Stimulated activated CD4-positive, alpha-beta T cell treated with anti-CD3 and anti-CD28 coated beads, Interleukin-4, amount 100 ng/mL, for 4 hours (primary cell): ENCODE measurements at places on chromosomes 4 and X.

DNA sequence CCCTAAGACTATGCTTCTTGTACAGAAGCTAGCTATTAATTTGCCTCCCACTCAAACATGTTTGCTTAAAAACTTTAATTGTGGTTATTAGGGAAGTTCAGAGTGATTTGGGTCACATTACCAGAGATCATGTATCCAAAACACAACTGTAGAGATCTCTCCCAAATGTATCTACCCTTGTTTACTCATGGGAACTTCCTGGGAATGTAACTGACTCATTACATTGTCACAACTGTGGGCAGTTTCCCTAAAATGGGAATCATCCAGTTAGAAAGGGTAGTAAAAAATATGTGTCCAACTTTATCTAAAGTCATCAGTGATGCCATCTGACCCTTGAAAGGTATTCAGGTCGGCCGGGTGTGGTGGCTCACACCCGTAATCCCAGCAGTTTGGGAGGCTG lies 40.3 kb upstream of the GLRA3 start:
- no peak for DNase-seq

- no peak for DNase-seq
Observed at GRCh38 chr4:9999956-10000561, 21.2 kb downstream of the SLC2A9 start.

DNA sequence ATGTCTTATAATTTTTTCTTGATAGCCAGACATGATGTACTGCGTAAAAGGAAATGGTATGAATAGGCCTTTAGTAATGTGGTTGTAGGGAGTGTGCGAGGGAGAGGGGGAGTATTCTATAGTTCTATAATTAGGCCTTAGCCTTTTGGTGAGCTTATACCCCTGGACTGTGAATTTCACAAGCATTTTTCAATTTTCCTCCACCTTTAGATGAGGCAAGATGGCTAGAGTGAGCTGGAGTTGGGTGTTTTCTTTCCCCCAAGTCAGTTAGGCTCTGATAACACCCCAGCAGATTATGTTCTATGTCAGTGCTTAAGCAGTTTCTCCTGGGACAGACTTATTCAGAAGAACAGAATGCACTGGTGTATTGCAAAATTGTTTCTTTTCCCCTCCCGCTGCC lies 210.2 kb upstream of the NPY2R start:
- no peak for DNase-seq

DNA sequence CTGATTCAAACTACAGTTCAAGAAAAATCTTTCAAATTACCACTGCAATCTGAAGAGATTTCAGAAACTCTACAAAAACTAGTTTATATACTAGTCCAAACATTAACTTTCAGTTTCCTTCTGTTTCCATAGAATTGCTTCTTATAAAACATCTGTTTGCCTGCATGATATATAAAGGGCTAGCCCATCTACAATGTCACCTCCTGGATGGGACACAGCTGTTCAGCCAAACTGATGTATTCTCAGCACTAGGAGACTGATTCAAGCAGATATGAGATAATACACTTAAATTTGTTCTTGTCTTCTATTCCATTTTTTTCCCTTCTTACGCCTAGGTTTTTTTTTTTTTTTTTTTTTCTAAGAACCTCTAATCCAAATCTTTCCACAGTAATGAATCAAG lies 1569.7 kb upstream of the IGFBP7 start:
- DNase-seq = no peak

- no peak for DNase-seq
Observed at GRCh38 chr4:81213671-81214070, 1.4 kb downstream of the PRKG2 start.

- no peak for DNase-seq
Observed at GRCh38 chr4:184313702-184314659, 96.3 kb upstream of the ENPP6 start.

- no peak for DNase-seq
Observed at GRCh38 chrX:337331-337831, 18.8 kb upstream of the GTPBP6 start.

GRCh38 chr4:52311464-52312125 lies 260.5 kb downstream of the SPATA18 start:
- DNase-seq = no peak

- no peak for DNase-seq
Observed at GRCh38 chrX:3659761-3660160, 53.7 kb downstream of the PRKX start.

- DNase-seq = no peak
Observed at GRCh38 chrX:154731881-154732280, 19.0 kb downstream of the GAB3 start.

GRCh38 chrX:69090022-69090421 lies 75.2 kb downstream of the PJA1 start:
- no peak for DNase-seq

DNA sequence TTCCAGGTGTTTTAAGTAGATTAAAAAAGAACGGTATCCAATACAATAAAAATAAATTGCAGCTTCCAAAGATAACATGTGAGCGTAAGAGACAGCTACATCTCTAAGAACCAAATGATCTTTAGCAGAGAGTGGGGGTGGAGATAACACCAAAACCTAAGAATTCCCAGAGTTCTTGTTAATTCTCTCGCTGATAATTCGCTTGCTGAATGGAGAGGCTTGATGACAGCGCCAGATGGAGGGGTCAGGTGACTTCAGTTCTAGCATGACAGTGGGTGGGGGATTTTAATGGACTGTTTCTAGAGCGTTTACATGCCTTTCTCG lies 2.3 kb downstream of the CLCN4 start:
- DNase-seq = no peak

GRCh38 chr4:151668689-151669402 lies 92.0 kb downstream of the GATB start:
- DNase-seq = no peak

GRCh38 chrX:672931-673330 lies 42.3 kb downstream of the SHOX start:
- no peak for DNase-seq

- no peak for DNase-seq
Observed at GRCh38 chr4:115780835-115781234, 667.4 kb upstream of the NDST4 start.

GRCh38 chr4:112296949-112297880 lies at the start of gene ALPK1:
ALPK1 (plus strand) TSS chr4:112297369.
- DNase-seq = no peak

DNA sequence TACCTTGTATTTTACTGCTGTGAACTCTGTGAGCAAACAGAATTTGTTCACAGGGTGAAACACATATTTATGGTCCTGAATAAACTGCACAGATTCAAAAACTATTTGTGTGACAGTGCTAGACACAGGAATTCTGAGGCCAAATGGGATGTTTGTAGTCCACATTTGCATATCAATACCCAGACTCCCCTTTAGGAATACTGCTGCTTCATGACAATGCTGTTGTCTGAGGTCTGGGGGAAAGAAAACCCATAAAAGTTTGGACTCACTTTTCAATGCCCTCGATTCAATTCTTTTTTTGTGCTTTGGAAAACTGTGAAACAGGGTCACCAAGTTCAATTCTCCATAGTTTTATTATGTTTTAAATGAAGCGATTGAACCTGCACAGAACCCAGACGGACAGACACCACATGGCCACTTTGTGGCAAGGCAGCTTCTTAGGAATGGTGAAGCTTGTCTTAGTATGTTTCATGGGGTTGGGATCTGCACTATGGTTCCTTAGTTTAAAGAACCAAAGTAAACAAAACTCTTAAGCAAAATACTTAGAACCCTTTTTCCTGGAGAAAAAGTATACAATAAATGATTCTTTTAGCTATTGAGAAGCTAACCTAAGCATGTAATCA lies 92.3 kb upstream of the MAD2L1 start:
- no peak for DNase-seq

DNA sequence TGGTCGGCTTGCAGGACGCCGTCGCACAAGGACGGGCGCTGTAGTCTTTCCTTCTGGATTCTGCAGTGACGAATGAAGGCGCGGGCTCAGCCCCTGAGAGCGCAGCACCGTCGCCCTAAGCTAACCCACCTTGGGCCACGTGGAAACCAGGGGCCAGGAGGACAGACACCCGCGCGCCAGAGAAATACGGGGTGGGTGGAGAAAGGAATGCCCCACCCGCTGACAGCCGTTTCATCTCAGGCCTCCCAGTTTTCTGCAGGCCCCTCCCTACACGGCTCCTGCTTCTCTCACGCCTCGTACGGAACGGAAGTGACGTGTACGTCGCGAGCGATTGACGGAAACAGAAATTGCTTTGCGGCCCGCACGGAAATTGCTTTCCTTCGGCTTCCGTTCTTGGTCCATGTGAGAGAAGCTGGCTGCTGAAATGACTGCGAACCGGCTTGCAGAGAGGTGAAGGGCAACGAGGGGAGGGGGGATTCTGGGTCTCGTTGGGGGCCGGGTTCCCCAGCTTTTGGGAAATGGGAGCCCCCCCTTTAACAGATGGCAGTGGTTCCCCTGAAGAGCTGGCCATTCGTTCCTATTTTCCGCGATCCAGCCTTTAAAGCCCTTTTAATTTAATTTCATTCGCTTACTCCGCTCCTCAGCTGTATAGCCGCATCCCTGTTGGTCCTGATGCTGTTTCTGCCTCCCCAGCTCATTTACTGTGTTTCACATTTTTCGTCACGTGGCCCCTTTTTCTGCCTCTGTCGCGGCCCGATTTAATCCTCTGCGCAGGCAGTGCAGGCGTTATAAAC lies at the start of gene UTP14A:
Gene UTP14A, plus strand, starts transcription at position 378 of the 794 bp plus-strand sequence. Its CDS starts 47 bp downstream, at position 425.
- peak; percentile 72 for DNase-seq

DNA sequence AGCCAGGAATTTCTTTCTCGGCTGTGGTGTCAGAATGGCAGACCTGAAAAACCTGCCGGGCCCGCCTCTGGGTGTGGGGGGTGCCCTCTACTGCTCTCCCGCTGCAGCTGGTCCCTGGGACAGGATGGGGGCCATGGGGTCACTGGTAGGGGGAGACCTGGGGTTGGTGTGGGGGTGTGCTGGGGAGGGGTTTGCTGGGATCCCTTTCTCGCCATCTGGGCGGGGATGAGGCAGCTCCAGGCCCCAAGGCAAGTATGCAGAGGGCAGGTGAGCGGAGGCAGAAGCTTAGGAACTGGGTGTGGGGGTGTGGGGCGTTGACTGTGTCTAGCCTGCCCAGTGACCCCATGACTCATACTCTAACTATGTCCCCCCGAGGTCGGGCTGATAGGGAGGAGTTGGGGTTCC lies 884 bp downstream of the CCDC120 start:
- DNase-seq = no peak

GRCh38 chrX:29275928-29276327 lies 688.7 kb downstream of the IL1RAPL1 start:
- DNase-seq = no peak

- DNase-seq = no peak
Observed at GRCh38 chr4:181964731-181965130, 278.5 kb upstream of the TENM3 start.

DNA sequence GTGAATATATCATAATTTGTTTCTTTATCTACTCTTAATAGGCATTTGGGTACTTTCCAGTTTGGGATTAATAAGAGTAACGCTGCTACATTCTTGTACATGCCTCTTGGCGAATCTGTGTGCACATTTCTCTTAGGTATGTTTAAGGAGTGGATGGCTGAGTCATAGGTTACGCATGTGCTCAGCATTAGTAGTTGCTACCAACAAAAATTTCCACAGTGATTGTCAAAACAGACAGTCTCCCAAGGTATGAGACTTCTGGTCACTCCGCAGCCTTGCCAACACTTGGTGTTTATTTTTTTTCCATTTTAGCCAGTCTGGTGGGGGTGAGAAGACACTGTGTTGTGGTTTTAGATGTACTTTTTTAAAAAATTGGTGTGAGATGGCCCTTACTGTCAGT lies 44.6 kb downstream of the FGFBP1 start:
- DNase-seq = no peak

DNA sequence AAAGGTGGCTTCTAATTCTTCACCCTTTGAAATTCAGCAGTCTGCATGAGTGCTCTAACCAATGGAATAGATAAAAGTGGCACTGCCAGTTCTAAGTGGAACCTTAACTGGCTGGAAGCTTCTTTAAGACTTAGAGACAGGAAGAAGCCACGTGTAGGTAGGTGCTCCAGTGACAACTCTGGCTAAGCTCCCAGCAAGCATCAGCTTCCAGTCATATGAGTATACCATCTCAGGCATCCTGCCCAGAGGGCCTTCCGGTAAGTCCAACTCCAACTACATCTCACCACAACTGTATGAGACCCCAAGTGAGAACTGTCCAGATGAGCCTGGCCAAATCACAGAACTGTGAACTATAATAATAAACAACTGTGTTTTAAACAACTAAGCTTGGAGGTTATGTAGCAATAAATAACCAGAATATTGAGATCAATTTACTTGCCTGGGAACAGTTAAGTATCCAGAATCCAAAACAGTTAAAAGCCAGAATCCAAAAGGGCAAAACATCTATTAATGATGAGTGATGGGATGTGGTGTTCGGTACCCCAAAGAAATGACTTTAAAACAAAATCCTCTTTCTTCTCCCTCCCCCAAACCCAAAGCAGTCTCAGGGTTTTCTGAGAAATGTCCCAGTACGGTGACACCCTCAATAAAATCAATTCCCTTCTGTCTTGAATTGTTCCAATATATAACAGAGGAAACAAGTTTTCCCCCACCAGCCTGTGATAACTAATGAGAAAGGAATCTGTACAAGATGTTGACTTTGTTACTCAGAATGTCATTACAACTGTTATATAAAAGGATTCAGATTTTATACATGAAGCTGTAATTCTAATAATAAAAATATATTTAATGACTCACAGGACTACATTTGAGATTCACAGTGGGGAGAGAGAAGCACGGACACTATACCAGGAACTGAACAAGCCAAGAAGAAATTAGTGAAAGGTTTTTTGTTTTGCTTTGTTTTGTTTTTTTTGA lies 4.2 kb downstream of the TSPAN5 start:
- DNase-seq = no peak

GRCh38 chr4:118836301-118837120 lies 585 bp upstream of the SEC24D start:
- peak; percentile 45 for DNase-seq

- DNase-seq = no peak
Observed at GRCh38 chr4:185020293-185020808, 2.1 kb downstream of the HELT start.

DNA sequence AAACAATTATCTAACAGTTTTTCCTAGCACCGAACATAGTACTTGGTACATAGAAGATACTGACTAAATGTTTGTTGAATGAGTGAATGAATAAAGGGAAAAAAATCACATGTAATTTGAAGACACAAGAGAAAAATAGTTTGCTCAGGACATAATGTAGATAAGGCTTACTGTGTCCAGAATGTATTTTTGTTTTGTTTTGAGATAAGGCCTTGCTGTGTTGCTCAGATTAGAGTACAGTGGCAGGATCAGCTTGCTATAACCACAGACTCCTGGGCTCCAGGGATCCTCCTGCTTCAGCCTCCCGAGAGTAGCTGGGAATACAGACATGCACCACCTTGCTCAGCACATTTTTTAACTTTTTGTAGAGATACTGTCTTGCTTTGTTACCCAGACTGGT lies 6.5 kb downstream of the FAM199X start:
- no peak for DNase-seq

DNA sequence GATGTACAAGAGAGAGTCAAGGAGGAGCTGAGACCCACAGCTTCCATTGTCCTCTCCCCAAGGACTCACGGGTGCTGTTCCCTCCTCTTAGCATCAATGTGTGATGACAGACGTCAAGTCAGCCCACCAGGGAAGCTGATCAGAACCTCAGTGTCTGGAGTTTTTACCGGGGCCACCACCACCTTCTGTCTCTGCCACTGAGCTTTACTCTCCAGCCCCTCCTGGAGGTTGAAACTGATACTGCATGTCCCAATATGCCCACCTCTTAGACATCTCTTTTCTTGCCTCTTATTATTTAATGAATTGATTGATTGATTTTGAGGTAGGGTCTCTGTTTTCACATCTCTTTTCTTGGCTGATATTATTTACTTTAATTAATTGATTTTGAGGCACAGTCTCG lies 10.3 kb upstream of the AKAP17A start:
- peak; percentile 55 for DNase-seq

- no peak for DNase-seq
Observed at GRCh38 chr4:166144607-166145006, 271.6 kb downstream of the TLL1 start.
